Right hindlimb (tissue), 1 donor: ENCODE measurements at places on chromosomes 11 and 22.

- DNase-seq = peak; percentile 32
Measured at GRCh38 chr11:88555018-88555828, 217.7 kb upstream of the CTSC start.

DNA sequence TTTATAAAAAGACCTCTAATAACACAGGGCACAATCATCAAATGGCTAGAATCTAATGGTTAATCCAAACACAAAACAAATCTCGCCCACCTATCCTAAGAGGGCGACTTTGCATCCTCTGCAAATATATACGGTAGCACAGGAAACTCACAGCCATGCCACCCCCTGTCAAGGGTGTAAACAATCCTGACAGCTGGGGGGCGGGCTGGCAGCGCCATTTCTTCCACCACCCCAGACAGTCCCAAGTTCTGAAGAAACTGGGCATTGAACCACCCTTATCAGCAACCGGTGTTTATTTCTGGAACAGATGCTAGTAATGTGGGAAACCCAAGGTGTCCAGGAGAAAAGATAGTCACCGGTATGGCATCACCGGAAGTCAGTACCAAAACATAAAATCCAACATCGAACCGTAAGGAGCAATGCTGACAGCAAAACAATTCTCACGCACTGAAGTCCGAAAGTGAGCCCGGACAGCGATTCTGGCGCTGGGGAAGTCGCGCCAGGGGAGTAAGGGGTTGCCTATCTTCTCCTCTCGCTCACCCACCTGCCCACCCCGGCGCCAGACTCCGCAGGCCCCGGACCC lies 825 bp downstream of the FBXO3 start:
- DNase-seq = no peak

DNA sequence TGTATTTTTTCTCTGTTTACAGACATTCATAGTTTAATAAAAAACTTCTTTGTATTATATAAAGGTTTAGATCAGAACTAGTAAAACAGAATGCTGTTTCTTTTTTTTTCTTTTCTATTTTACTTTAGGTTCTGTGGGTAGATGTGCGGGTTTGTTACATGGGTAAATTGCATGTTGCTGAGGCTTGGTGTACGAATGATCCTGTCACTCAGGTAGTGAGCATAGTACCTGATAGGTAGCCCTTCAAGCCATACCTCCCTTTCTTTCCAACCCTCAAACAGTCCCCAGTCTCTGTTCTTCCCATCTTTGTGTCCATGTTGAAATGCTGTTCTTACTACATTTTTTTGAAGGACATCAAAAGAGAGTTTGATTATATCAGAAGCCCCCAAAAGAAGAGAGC lies 3.2 kb downstream of the ATM start:
- no peak for DNase-seq

GRCh38 chr11:61266602-61267001 lies 25.6 kb downstream of the PGA5 start:
- no peak for DNase-seq

DNA sequence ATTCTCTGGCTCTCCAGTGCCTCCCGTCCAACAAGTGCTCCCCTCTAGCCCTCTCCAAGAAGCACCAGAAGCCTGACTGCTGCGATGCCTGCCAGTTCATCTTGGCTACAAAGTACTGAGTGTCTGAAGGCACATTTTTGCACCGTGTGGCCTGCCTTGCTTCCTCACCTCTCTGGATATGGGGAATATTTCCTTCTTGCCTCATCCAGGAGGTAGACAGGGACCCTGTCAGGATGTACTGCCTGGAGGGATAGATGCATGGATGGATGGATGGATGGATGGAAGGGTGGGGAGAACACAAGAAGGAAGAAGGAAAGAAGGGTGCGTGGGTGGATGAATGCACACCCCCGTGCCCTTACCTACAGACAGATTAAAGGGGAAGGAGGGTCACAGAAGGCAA lies 27.6 kb downstream of the KCTD17 start:
- no peak for DNase-seq

DNA sequence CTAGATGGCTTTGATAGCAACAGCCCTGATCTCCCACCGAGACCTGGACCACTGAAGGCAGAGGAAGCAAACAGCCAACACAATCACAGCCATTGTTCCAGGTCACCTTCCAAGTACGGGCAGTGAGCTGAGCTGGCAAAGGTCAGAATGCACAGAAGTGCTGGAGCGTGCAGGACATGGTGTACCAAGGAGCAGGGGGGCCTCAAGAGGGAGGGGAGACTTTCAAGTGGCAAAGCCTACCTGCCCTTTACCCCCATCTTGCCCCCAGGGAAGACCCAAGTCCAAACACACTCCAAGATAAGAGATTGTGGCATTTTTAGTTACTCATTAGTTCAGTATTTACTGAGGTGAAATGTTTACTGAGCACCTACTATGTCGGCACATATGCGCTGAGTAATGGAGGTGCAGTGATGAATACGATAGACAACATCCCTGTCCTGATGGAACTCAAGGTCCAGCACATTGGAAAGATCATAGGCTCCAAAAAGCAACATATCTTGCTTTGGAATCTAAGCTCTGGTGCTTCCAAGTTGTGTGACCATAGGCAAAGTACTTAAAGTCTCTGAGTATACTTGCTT lies 26.0 kb upstream of the TTC12 start:
- no peak for DNase-seq

- no peak for DNase-seq
Measured at GRCh38 chr22:44764373-44764772, 12.0 kb downstream of the ARHGAP8 start.

- DNase-seq = no peak
Measured at GRCh38 chr11:128455766-128456165, 131.6 kb downstream of the ETS1 start.

DNA sequence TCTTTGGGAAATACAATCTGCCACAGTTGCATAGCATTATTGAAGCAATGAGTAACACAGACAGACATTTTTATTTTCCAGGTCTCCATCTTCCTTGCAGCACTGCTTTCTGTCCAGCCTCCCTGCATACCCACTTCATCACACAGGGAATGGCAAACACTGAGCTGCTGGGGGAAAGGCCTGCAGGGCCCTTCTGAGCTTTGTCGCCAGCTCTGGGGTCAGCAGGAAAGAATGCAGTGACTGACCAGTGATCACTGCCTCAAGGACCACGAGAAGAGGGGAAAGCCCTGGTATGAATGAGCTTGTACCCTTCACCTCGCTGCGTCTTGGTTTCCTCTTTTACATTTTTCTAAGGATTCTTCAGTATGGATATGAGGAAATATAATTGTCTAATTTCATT lies 21.3 kb upstream of the MICAL2 start:
- no peak for DNase-seq
